ENCODE measurements at places on chromosomes 1 and 21. TPM values are rescaled to one million over a fixed set of nuclear protein-coding genes. Genes with fewer than 3 reads are reported as not detected.

DNA sequence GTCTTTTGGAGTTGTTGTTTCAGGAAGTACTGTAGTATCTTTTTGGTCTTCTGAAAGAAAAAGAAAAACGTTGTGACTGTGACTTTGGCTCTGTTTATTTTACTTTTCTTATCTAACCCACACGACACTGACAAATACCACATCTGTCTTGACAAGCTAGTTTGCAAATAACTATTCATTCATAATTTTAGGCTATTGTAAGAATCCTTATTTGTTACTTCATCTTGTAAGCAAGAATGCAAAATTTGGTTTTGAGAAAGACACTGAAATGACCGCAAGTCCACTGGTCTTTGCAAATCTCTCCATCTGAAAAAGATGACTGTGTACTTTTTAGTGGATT, 12.7 kb downstream of the TGFB2 start:
- DNase-seq = no peak

DNA sequence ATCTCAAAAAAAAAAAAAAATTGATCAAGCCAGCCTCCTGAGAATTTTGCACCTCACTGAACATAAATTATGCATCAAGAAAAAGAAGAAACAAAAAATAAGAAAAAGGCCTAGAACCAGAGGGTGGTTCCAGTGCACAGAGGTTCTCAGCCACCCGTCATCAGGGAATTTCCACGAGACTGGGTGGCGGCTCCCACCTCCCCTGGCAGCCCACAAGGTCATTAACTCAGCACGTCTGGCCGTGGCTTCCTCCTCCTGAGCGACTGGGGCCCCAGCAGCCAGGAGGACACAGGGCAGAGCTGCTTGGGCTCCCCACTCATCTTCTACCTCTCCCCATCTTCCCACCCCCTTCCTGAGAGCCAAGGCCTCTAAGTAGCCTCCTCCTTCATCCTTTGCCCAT, 15.7 kb upstream of the TMEM51 start:
- no peak for DNase-seq

- DNase-seq = no peak
These were observed 2.4 kb downstream of the HMGB4 start for GRCh38 chr1:33866281-33866680.

DNA sequence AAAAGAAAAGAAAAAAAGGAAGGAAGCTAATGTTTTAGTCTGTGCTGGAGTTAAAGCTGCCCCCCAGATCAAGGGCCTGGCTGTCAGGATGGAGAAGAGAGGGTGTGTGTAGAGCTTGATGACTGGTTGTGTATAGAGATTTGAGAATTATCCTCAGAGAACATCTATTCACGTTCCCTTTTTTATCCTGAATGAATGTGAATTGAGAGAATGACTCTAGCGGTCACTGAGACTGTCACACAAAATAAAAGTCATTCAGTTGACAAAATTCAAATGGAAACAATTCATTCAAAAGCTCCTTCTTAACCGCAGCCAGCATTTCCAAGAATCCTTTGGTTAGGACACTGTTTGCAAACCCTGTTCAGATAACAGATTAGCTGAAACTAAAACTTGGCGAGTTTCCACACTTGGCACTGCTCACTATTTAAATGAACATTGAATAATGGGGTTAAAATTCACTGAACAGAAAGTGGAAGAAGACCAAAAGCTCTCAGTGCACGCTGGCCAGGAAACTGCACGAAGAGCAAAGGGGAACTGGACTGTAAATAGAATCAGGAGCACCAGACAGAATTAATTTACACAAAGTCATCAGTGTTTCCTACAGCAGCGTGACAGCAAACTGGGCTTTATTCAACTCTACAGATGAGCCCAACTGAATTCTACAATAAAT, 13.6 kb upstream of the FAM89A start:
- DNase-seq = peak; percentile 31

DNA sequence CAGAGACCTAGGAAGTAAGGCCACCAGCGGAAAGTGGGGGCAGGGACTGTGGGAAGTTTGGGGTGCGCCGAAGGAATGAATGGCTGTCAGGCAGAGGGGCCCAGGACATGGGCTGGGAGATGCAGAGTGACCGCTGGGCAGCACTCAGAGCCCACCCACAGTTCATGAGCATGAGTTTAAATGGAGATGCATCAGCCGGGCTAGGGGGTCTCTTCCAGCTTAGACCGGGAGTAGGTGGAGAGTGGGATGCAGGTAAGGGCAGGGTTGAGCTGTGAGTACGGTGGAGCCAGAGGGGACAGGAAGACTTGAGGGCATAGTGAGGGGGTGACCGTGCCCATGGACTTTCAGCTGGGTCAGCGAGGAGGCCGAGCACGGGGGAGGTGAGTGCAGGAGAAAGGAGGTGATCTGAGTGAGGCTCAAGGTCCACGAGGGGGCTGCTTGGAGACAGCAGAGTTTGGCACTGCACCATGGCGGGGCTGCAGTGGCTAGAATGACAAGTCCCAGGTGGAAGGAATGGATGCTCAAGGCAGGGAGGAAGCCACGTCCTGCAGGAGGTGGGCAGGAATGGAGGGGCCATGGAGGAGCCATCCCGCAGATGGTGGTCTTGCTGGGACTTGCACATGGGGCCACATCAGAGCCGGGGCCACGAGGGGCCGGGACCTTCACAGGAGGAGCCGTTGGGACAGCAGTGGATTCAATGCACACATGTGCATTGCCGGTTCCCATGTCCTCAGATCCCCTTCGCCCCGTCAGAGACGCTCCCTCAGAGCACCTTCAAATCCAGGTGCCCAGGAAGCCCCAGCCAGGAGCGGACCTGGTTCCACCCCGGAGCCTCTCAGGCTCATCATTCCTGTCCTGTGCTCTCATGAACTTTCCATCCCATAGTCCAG, 34.9 kb downstream of the UBASH3A start:
- DNase-seq = no peak

- DNase-seq = no peak
These were observed 735 bp downstream of the NBL1 start for GRCh38 chr1:19644681-19645410.

- no peak for DNase-seq
These were observed 86.1 kb upstream of the S1PR1 start for GRCh38 chr1:101150670-101151069.

GRCh38 chr1:26723013-26723991, 27.5 kb downstream of the ARID1A start:
- DNase-seq = peak; percentile 73

GRCh38 chr1:230545181-230545580, 97.1 kb upstream of the COG2 start:
- no peak for DNase-seq

DNA sequence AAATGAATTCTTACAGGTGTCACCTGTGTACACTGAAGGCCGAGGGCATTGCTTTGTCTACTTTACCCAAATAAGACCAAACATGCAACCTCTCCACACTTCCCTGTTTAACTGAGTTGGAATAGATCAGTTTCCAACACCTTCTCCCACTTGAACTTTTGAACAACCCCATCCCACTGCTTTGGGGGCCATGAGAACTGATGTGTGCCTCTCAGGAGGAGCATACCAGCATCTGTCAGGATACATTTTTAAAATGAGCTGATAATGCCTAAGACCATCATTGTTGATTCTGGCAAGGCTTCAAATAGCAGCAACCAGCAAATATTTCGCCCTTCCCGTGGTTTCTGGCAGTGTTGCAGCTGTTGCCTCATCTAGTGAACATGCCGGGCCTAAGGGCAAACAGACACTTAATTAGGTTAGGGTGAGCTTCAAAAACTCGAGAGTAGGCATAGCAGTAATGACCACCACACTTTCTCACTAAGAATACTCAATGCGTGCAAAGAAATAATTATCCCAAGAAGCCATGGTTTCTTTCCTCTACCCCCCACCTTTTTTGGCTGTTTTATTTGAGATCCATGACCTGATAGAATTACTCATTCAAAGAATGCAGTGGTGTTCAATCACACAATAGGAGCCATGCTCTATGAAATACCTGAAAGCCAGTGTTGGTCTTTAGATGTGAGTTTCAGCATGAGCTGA, 63.7 kb downstream of the MAP10 start:
- DNase-seq = no peak

DNA sequence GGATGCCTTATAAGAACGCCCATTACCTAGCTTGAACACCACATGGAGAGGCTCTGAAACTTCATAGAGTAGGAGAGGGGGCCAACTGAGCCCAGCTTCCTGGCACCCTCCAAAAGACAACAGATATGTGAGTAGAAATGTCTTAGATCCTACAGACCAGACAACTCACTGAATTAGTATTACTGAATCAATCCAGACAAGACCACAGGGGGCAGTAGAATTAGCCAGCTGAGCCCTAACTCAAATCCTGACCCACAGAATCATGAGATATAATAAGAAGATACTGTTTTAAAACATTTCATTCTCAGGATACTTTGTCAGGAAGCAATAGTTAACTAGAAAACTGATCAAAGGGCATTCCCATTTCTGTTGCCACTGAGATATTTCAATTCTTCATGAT, 45.8 kb upstream of the C1orf21 start:
- DNase-seq = no peak

GRCh38 chr1:193905288-193906085, 719.1 kb upstream of the B3GALT2 start:
- DNase-seq = no peak

GRCh38 chr1:30106125-30106524, 617.3 kb downstream of the MATN1 start:
- no peak for DNase-seq

Gene NBPF4
- 0.16 TPM for total RNA-seq

Gene KRTAP20-2
- total RNA-seq = not detected

Gene UBXN10
- 1.6 TPM for total RNA-seq

All from occipital lobe (tissue), 3 donors.